ENCODE measurements at places on chromosomes 1 and 21.

GRCh38 chr1:85554630-85555327, 25.8 kb upstream of the CCN1 start:
- DNase-seq = peak; percentile 30

DNA sequence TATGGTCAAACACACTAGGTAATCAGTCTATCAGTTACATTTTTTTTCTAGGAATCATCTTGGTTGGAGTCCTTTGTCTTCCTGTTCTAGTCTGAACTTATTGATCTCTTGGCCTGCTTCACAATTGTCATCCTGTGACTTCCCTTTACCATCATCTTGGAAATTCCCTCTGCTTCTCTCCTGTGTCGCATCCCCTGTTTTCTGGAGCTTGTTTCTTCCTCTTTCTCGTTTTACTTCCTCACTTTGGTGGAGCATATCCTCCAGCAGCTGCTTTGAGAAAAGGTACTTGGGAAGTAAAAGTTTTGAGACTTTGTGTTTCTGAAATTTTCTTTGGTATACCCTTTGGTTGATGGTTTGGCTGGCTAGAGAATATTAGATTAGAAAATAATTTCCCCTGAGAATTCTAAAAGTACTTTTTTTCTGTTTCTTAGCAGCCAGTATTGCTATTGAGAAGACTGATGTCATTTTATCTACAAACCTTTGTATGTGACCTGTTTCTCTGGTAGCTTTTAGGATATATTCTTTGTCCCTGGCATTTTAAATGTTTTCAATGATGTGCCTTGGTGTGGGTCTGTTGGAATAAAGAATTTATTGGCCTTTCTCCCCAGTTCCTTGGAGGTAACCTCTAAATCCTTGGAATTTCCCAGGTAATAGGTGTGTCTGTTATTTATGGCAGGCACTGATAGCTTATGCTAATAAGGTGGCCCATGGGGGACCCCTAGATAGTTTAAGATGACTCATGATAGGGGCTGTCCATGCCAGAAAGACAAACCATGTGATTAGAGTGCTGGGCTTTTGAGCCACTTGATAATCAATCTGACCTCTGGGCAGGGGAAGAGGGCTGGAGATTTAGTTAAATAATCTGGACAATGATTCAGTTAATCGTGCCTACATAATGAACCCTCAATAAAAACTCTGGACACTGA, 6.1 kb upstream of the MYCL start:
- no peak for DNase-seq

DNA sequence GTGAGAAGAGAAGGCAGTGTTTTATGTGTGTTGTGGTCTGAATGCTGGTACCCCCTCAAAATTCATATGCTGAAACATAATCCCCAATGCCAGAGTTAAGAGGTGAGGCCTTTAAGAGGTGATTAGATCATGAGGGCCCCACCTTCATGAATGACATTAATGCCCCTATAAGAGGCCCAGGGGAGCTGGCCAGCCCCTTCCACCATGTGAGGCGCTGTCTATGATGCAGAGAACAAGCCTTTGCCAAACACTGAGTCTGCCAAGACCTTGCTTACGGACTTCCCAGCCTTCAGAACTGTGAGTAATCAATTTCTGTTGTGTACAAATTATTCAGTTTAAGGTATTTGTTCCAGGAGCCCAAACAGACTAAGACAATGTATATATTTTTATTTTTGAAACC, 20.2 kb downstream of the CAPZB start:
- no peak for DNase-seq

GRCh38 chr1:230337266-230337665, 88.9 kb downstream of the PGBD5 start:
- no peak for DNase-seq
